ENCODE measurements at places on chromosomes 16 and 17. TPM values are rescaled to one million over a fixed set of nuclear protein-coding genes. Genes with fewer than 3 reads are reported as not detected.

- DNase-seq, result no peak
- no peak overlapping the region for H3K4me3 ChIP-seq
- no peaks in the 10 kb centered on the region for H3K36me3 ChIP-seq
- H3K27me3 ChIP-seq, result no peaks in the 10 kb centered on the region
- no peak overlapping the region for H3K27ac ChIP-seq
Observed at GRCh38 chr17:49358641-49359247, 3.3 kb downstream of the ZNF652 start.

DNA sequence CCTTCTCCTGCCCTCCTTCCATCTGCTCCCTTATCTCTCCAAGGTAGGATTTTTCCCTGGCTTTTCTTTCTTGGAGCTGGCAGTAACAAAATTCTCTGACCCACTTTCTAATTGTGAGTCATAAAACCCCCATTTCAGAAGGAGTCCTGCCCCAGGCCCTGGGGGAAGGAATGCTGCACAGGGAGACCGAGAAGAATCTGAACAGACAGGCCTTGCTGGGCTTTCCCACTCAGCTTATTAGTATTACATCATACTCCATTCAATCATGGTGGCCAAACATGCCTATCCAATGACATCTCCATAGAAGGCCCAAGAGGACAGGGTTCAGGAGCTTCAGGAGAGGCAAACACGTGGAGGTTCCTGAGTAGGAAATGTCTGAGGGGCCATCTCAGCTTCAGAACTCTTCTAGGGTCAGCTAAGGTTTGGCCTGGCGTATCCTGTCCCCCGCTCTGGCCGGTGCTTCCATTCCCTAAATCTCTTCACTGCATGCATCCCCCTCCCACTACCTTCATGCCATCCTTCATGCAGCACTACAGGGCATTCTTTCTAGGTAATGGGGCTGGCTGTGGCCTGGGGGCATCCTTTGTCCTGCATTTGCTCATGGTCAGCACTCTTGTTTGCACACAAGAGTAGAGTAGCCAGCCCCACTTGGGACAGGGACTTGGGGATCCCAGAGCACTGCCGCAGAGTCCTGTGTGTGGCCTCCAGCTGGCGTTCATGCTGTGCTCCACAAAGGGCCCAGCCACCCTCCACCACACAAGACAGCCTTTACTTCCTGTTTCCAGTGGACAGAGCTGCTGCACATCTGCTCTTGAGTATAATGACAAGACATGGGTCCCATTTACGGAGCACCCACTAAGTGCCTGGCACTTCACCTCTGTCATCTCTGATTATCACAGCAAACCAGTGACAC, 8.2 kb downstream of the SLC6A2 start:
- H3K36me3 ChIP-seq, result no peaks in the 10 kb centered on the region
- no peaks in the 10 kb centered on the region for H3K4me1 ChIP-seq
- no peak overlapping the region for H3K27ac ChIP-seq
- no peak overlapping the region for H3K4me3 ChIP-seq
- no peak for DNase-seq

GRCh38 chr17:68057531-68057952, 22.0 kb downstream of the KPNA2 start:
- no peak overlapping the region for H3K27ac ChIP-seq
- no peaks in the 10 kb centered on the region for H3K27me3 ChIP-seq
- no peaks in the 10 kb centered on the region for H3K36me3 ChIP-seq
- H3K4me1 ChIP-seq, result no peaks in the 10 kb centered on the region

GRCh38 chr17:7956228-7956965, 24.4 kb downstream of the CNTROB start:
- no peaks in the 10 kb centered on the region for H3K4me1 ChIP-seq
- peak; percentile 89 for DNase-seq
- no peaks in the 10 kb centered on the region for H3K27me3 ChIP-seq
- no peaks in the 10 kb centered on the region for H3K36me3 ChIP-seq
- no peak overlapping the region for H3K4me3 ChIP-seq

The BBS2 gene
- total RNA-seq, result 209 TPM

GRCh38 chr17:44948315-44948795, 782 bp upstream of the KIF18B start:
- H3K4me3 ChIP-seq, result peak overlapping the region; percentile 55
- DNase-seq, result no peak
- no peaks in the 10 kb centered on the region for H3K4me1 ChIP-seq
- H3K36me3 ChIP-seq, result no peaks in the 10 kb centered on the region

- no peak overlapping the region for H3K27ac ChIP-seq
- no peaks in the 10 kb centered on the region for H3K27me3 ChIP-seq
- H3K4me3 ChIP-seq, result no peak overlapping the region
- no peaks in the 10 kb centered on the region for H3K36me3 ChIP-seq
Observed at GRCh38 chr17:15882777-15883176, 62.2 kb upstream of the ADORA2B start.

GRCh38 chr16:67278773-67279295, 498 bp upstream of the PLEKHG4 start:
- peak overlapping the region; percentile 53 for H3K27ac ChIP-seq
- DNase-seq, result no peak

- no peak overlapping the region for H3K4me3 ChIP-seq
- H3K27ac ChIP-seq, result peak overlapping the region; percentile 0
- H3K4me1 ChIP-seq, result no peaks in the 10 kb centered on the region
- DNase-seq, result no peak
Observed at GRCh38 chr16:75377729-75378386, 55.4 kb downstream of the CFDP1 start.

The AATK gene
- total RNA-seq, result 5.9 TPM

DNA sequence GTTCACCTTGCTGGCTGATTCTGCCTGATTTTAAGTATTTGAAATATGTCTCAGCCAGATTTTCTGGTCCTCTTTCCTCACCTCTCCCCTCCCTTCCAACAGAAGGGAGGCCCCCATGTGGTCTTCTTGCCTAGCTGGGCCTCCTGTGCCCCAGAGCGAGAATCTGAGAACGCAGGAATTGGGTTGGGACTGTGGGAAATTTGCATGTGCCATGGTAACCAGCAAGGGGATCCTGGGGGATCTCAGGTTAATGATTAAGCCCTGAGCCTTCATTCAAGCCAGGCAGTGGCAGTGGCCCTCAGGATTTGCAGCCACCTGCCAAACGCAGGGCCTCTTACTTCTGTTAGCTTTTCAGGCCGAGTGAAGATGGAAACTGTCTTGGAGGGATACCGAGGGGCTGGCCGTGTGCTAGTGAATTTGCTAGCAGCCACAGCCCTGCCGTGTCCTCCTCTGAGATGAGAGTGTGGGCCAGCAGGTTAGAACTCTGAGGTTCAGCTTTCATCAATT, 40.2 kb downstream of the KSR1 start:
- H3K4me3 ChIP-seq, result no peak overlapping the region
- no peak for DNase-seq
- H3K4me1 ChIP-seq, result no peaks in the 10 kb centered on the region
- no peaks in the 10 kb centered on the region for H3K36me3 ChIP-seq
- no peaks in the 10 kb centered on the region for H3K27me3 ChIP-seq

The SCN4A gene
- 0.14 TPM for total RNA-seq
